Epithelial cell of esophagus (primary cell): ENCODE measurements at places on chromosomes 4 and X.
A peak's percentile ranks its signal among the peaks of the same experiment; 100 is the strongest.

DNA sequence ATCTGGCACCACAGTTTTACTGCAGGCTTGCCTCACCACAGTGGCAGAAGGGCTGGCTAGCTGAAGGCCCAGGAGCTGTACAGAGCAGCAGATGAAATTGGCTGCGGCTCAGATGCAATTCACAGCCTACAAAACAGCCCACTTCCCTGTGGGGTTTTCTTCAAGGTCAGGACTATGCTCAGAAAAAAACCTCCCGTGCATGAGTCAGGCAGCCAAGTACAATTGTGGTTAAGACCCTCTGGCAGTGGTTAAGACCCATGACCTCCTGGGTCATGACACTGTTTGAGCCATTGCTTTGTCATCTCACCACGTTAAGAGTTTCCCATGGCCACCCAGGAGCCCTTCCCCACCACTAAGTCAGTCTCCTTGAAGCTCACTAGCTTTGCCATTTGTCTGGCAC lies 276.3 kb downstream of the HNRNPD start:
- DNase-seq, result no peak

- no peak for DNase-seq
These were observed 29.9 kb downstream of the NELFA start for GRCh38 chr4:1978741-1979476.

DNA sequence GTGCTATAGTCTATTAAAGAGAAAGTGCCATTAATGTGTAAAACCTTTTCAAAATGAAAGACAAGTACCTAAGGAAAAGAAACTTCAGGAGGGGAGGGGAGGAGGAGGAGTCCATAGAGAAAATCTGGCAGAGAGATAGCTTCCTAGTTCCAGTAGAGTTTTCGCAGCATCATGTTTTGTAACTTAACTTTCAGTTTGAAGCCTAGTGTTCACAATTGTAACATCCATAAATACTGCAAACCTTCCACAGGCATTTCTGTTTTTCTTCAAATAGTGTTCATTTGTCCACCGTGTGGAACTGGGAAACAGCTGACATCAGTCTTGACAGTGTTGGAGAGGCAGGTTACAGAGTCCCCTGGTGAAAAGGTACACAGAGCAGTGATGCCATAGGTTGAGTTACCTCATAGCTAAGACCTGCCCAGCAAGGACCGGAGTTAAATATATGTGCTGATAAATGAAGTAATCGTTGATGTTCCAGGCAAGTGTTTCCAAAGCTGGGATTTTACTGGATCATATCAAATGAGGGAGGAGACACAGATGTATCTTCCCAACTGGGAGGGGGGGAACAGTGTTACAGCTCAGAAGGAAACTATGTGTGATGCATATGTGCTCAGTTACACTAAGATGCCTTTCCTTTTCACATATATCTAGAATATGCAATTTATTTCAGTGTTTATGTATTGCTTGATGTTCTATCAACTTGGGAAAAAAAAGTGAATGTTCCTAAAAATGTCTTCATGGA lies 369.5 kb upstream of the FAM241A start:
- peak; percentile 7 for DNase-seq

GRCh38 chrX:20477219-20477618 lies 210.5 kb upstream of the RPS6KA3 start:
- no peak for DNase-seq

DNA sequence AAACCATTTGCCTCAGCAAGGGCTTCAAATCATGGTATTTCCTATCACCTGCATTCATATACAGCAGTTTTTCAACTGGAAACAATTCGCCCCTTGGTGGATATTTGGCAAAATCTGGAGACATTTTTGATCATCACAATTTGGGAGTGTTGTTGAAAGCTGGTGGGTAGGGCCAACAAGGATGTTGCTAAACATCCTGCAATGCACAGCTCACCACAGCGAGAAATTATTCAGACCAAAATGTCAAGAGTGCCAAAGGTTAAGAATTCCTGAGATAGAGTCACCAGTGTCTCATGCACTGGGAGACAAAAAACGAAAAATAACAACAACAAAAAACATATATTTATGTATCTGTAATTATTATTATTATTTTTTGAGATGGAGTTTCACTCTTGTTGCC lies 435.2 kb upstream of the CTSO start:
- DNase-seq, result peak; percentile 1

- DNase-seq, result no peak
These were observed 126.4 kb upstream of the JADE1 start for GRCh38 chr4:128682942-128683666.

GRCh38 chrX:53479301-53479700 lies 45.1 kb upstream of the HSD17B10 start:
- DNase-seq, result peak; percentile 15

DNA sequence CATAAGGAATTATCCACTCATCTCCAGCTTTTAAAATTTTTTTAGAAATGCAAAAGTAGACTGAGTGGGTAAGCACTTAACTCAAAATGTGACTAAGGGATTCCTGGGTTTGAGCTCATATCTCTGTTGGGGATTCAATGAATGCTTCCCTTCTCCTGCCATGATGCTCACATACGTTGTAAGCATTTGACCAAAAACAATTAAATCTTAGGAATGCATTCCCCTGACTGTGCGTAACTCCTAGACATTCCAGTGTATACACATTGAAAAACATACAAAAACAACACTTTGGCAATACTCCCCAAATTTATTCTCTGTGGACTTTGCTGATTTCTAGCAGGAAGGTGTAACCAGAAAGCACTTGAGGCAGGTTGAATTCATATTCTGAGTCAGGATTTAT lies 29.8 kb downstream of the SPANXA2 start:
- no peak for DNase-seq

GRCh38 chr4:94570558-94570957 lies 118.8 kb downstream of the PDLIM5 start:
- no peak for DNase-seq

GRCh38 chrX:64187762-64188150 lies 17.8 kb downstream of the AMER1 start:
- no peak for DNase-seq

DNA sequence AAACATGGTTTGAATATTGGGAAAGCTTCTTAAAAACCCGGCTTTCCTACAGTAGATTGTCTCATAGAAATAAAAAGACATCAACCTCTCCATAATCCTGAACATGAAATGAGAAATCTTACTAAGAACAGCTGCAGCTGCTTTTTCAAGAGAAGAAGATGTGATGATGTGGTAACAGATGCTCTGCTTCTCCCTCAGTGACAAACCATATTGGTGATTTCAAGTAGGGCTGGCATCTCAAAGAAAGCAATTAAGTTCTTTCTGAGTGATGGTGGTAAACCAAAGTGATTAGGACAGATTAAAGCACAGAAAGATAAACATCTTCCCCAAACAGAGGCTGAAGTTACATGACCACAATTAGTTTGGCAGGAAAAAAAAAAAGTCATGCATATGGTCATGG lies 1477.7 kb downstream of the RAPGEF2 start:
- no peak for DNase-seq

GRCh38 chr4:651884-652642 lies 22.0 kb downstream of the ATP5ME start:
- no peak for DNase-seq

GRCh38 chr4:173433447-173433846 lies 34.5 kb upstream of the SCRG1 start:
- no peak for DNase-seq

DNA sequence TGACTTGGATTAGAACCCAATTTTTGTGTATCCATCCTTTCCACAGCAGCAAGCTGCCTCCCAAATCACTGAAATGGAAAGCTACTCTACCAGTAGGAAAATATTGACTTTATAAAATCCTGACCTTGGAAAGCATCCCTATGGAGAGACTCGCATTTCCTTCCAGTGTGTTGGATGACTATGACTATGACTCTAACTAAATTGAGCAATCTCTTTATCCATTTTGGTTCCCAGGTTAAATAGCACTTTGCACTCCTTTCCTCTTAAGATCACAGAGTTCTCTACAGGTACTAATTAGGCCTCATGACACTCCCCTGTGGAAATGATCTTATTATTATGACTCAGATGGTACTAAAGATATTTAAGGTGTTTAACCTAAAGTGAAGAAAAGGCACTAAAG lies 431.8 kb downstream of the PPARGC1A start:
- peak; percentile 15 for DNase-seq

- no peak for DNase-seq
These were observed 115.9 kb downstream of the NSUN7 start for GRCh38 chr4:40865696-40866095.

GRCh38 chr4:104901438-104901837 lies 245.2 kb upstream of the TET2 start:
- no peak for DNase-seq

- no peak for DNase-seq
These were observed 285.8 kb upstream of the TRPC5 start for GRCh38 chrX:112368371-112368770.

GRCh38 chr4:187184508-187184907 lies 460.9 kb upstream of the FAT1 start:
- DNase-seq, result peak; percentile 32

GRCh38 chr4:80265571-80266252 lies 752 bp upstream of the FGF5 start:
- peak; percentile 84 for DNase-seq

DNA sequence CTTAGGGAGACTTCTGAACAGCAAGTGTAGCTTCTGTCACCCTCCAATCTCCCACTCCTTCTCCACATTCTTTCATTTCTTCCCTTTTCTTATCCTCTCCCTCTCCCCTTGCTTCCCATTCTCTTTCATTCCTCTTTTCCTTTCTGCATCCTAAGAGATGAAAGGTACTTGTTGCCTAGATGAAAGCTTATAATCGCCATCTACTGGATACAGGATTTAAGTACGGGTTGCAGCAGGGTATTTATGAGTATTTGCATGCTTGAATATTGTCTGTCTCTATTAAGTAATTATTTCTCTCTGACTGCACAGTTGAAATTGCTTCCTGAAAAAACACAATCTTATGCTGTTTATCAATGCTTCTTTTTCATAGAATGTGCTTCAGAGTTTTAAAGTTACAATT lies 174.0 kb upstream of the TENT5D start:
- peak; percentile 1 for DNase-seq

GRCh38 chr4:120400441-120400840 lies 333.8 kb upstream of the MAD2L1 start:
- no peak for DNase-seq

DNA sequence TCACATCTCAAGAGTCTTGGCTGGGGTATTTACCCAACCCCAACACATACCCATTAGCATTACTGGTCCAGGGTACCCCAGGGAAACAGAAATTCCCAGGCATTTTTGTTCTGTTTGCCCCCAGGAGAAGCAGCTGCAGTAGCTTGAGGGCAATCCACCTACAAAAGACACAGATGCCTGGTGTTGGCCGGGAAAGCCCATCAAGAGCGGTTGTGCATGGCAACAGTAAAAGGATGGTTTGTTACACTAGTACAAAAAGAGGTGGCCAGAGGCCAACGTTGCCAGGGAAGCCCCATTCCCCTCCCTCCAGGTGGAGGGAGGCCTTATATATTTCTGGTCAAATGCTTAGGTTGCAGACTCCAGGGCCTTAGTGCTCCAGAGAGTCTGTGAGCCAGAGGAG lies 637.8 kb downstream of the BCOR start:
- no peak for DNase-seq

GRCh38 chr4:25320773-25321172 lies 8.2 kb downstream of the ZCCHC4 start:
- peak; percentile 91 for DNase-seq
